Frontal cortex (tissue), 4 donors: ENCODE measurements at places on chromosomes 5 and 9.
A peak's percentile ranks its signal among the peaks of the same experiment; 100 is the strongest.

DNA sequence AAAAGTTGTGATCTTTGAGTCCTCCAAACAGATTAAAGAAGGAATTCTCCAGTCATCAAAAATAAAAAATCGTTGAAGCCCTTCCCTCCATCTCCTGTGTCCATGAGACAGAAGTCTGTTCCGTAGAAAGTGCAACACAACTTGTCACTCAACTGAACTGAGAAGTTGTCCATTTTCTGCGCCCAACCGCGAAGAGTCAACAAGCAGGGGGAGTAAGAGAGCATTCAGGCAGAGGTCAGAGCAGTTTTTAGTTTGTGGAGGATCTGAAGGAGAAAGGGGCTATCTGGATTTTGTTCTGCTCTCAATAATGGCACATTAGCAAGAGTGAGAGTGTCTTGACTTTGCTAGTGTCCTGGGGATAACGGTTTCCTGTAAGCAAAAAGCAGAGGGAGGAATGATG lies 303.9 kb downstream of the ICE1 start:
- DNase-seq, result no peak

DNA sequence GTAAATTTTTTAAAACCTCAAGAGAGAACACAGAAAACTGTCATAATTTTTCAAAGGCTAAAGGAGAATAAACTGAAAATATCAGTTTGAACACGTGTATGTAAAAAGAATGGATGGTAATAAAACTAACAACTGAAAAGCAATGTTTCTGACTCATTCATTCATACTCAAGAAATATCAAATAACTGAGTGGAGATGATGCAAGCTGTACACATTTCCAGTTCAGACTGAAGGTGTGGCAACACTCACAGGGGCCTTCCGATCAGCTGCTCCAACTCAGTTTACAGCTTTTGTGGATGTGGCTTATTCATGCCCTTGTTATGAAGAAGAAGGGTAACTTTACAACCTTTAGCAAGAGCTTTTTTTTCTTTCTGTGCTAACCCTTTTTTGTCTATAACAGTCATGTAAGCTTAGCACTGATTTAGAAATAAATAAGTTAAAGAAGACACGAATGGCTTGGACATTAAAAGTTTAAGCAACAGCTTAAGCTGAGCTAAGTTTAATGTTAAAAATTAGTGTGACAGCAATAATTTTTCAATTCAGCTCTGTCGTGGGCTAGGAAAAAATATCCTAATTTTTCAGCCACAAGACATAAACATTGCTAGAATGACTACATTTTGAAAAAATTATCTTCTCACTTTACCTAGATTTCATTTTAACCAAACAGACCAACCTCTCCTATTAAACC lies 453.5 kb downstream of the RAB3C start:
- no peak for DNase-seq

DNA sequence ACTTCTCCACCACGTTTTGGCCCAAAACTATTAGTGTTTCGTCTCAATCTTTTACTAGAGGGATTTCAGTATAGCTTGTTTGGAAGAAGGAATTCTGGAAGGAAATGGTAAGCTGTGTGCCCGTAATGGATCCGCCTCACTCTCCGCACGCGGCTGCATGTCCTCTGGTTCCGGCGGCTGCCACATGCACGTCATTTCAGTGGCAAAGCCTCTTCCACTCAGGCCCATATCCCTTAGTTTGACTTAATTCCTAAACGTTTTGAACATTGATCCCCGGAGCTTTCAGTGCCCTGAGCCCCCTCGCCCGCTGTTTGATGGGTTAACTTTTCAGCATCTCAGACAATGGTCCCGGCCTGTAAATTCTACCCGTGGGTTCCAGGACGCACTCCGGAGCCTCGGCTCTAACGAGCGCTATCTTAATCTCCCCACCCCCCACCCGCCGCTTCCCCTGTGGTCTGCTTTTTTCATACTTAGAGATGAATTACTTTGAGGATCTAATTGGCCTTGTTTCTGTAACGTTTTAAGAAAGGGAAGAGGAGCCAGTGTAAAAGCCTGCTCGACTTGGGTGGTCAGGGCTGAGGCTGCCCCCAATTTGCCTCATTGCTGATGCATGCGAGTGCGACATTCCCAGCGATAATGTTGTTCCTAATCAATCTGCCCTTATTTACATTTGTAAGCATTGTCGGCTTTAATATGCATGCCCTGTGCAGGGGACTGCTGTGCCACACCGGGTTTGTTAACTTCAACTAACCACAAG lies 4.6 kb downstream of the PTCH1 start:
- DNase-seq, result no peak

DNA sequence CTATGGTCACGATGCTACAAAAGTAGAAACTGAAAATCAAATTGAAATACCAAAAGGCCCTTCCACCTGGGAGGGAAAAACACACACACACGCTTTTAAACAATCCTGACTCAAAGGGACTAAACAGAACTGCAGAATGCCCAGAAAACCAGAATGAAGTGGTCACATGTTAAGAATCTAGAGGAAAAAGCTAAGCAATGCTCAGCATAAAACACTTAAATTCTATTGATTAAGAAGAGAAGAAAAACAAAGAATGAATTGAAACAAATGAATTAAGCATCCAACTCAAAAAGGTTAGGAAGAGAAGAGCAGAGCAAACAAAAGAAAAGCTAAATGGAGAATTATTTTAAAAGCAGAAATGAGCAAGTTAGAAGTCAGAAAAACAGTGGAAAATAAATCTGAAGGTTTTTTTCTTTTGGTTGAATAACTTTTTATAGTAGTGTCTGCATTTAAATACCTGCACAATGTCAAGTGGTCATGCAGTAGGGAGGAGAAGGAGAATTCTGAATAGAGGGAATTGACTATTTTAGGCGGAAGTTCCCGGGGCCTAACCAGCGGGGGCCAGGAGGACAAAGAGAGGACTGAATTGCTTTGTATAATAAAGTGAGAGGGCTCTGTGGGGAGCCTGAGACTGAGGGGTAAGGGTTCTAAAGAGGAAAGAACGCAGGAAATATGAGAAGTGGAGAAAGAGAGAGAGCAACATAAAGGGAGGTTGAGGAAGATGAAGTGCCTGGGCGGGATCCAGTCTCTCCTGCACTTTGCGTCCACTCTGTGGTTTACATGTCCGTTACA lies 146.8 kb downstream of the ATPSCKMT start:
- no peak for DNase-seq

DNA sequence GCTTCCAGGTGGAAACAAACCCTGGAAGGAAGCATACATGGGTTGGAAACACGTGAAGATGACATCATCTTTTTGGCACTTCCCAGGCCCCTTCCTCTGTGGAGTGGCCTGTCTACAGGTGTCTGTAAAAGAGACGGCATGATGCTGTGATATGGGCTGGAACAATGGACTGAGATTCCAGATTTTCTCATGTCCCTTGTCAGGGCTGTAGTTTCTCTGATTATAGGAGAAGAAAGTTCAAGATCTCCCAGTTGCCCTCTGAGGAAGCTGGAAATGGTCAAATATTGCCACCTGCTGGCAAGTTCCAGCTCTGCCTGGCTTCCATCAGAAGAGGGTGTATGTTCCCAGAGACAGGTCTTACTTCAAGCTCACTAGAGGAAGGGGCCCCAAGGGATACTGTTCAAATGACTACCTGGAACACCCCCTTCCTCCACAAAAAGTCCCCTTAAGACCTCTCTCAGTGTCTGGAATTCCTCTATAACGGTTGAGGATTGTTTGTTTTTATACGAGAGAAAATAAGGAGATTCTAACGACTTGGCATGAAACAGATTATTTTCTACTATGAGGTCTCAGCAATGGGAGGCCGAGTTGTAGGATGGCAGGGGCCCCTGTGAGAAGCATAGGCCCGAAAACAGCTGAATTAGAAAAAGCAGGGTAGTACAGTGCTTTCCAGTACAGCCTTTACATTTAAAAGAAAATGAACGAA lies 7.3 kb upstream of the ANXA6 start:
- peak; percentile 60 for DNase-seq

- no peak for DNase-seq
Observed at GRCh38 chr5:154866841-154867240, 8.4 kb downstream of the CNOT8 start.

DNA sequence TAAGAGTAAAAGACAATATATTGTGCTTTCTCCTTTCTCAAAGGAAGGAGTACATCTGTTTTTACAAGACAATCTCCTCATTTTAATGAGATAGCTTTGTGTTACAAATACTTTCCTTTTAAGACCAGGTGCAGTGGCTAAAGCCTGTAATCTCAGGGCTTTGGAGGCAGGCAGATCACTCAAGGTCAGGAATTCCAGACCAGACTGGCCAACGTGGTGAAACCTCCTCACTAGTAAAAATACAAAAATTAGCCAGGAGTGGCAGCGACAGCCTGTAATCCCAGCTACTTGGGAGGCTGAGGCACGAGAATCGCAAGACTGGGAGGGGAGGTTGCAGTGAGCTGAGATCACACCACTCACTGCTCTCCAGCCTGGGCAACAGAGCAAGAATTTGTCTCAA lies 11.8 kb downstream of the TMEM161B start:
- DNase-seq, result no peak

- DNase-seq, result no peak
Observed at GRCh38 chr5:33557605-33558004, 116.8 kb downstream of the TARS1 start.

GRCh38 chr5:43485406-43485805 lies 1.7 kb upstream of the TMEM267 start:
- no peak for DNase-seq

DNA sequence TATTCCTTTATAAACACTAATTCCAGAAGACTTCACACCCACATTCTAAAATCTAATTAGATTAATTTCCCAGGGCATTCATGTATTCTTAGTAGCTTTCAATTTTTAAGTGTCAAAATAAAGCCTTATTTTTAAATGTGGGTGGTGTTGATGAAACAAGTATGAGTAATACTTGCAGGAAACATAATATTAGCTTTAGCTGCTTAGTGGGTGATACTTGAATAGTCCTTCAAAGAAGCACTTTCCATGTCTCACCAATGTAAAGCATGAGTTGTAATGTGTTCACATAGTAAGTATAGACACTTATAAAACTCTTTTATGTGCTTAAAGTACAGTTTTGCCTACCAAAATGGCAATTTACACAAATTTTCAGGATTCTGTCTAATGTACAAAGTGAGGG lies 6.9 kb downstream of the FNBP1 start:
- DNase-seq, result no peak

DNA sequence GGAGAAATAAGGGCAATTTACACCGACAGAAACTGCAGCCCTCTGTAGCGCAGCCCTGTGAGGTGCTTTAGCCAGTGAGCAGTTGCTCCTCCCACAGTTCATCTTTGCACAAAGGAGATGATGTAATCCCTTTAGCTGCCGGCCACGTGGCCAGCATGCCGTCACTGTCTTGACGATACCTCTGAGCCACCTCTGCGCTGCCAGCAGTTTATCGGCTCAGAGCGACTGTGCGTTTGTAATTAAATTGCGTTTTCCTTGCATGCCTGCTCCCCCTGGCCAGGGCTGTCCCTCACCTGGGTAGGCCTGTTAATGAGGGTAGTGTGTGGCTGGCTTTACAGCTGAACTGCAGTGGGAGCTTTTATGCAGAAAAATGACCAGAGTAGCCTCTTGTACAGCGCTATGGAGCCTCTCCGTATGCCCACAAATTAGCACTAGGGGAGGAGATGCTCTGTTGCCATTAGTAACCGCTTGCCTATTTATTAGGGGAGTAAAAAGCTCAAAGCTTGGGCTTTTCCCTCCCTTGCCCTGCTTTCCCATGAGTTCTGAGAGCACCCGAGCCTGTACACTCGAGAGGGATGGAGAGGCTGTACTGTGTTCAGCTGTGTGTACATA lies 107.0 kb downstream of the TRIO start:
- DNase-seq, result peak; percentile 77

DNA sequence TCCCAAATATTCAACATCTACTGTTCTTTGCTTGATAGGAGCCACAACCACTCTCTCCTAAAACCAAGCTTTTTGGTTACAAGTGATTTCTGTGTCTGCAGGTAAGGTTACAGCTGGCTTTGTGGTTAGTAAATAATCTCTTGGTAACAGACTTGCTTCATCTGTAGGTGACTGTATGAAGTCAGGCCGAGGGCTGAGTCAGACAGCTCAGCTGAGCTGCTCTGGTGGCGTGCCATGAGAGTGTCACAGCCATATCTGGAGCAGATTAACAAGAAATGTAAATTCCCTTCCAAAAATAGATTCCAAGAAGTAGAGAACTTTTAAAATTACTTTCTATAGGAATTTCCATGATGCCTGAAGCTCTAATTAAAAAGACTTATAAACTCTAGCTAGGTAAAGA lies 23.7 kb upstream of the TAS2R1 start:
- no peak for DNase-seq

DNA sequence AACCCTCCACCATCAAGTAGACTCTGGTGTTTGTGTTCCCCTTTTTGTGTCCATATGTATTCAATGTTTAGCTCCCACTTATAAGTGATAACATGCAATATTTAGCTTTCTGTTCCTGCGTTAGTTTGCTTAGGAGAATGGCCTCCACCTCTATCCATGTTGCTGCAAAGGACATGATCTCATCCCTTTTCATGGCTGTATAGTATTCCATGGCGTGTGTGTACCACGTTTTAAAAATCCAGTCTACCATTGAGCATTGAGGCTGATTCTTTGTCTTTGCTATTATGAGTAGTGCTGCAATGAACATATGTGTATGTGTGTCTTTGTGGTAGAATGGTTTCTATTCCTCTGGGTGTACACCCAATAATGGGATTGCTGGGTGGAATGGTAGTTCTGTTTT lies 140.1 kb downstream of the BASP1 start:
- no peak for DNase-seq

DNA sequence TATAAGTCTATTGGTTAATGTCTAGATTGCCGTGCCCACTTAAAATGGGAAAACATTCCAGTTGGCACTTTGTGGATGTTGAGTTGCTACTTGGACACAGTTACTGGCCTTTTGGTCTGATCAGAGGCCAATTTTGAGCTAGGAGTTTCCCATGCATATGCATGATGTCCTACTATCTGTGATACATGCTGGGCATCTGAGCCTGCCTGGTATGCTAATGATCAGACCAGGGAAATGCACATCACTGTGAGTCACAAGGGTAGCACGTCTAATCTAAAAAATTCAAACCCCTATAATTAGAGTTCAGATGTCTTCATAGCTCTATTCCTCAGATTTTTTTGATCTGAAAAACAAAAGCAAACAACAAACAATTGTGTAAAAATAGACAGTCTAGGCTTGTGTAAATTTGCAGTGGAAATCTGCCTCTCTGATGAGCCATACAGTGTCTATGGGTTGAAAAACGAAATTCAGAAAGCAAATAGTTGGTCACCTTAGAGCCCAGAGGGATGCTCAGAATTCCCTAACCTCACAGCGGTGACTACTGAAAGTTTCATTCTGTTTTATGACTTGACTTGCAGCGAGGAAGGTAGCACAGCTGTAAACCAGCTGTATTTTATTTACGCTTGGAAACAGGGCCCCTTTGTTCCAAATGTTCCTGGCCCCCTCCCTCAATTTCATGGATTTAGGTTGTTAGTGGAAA lies 37.3 kb downstream of the PALM2AKAP2 start:
- no peak for DNase-seq
